Hippocampal formation (tissue), 2 donors: ENCODE measurements at places on chromosomes 16 and 17.

GRCh38 chr17:38338053-38338452, 5.7 kb downstream of the GPR179 start:
- DNase-seq, result no peak

DNA sequence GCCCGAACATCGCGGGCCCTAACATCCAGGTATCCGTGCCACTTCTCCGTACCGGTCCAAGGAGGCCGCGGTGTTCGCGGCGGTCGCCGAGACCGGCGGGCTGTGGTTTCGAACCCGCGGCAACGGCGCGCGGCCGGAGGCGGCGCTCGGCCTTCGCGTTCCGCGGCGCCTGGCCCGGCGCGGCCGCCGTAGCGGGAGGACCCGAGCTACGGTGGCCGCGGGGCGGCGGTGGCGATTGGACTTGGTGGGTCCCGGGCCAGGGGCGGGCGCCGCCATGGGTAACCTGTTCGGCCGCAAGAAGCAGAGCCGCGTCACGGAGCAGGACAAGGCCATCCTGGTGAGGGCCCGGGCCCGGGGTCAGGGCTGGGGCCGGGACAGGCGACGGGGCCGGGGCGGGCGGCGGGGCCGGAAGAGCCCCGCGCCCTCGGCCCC, at the start of gene CHMP6:
Gene CHMP6, plus strand, starts transcription at position 197 of the 432 bp plus-strand sequence. Its CDS starts 78 bp downstream, at position 275.
- DNase-seq, result peak; percentile 12

- DNase-seq, result no peak
Observed at GRCh38 chr16:72769876-72770275, 278.1 kb downstream of the ZFHX3 start.

GRCh38 chr17:3544365-3544764, 13.2 kb downstream of the TRPV3 start:
- DNase-seq, result no peak

- no peak for DNase-seq
Observed at GRCh38 chr16:28621481-28622155, 11.8 kb upstream of the SULT1A1 start.

DNA sequence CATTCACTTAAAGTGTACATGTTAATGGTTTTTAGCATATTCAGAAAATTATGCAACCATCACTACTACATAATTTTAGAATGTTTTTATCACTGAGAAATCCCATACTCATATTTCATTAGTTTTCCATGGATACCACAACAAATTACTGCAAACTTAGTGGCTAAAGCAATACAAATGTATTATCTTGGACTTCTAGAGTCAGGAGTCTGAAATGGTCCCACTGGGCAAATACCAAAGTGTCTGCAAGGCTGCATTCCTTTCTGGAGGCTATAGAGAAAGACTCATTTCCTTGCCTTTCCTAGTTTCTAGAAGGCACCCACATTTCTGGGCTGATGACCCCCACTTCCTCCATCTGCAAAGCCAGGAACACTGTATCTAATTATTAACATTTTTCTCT, 16.9 kb upstream of the GNAO1 start:
- no peak for DNase-seq
